Fibroblast of the aortic adventitia (primary cell): ENCODE measurements at places on chromosomes 7 and 10. TPM values are rescaled to one million over a fixed set of nuclear protein-coding genes. Genes with fewer than 3 reads are reported as not detected.

DNA sequence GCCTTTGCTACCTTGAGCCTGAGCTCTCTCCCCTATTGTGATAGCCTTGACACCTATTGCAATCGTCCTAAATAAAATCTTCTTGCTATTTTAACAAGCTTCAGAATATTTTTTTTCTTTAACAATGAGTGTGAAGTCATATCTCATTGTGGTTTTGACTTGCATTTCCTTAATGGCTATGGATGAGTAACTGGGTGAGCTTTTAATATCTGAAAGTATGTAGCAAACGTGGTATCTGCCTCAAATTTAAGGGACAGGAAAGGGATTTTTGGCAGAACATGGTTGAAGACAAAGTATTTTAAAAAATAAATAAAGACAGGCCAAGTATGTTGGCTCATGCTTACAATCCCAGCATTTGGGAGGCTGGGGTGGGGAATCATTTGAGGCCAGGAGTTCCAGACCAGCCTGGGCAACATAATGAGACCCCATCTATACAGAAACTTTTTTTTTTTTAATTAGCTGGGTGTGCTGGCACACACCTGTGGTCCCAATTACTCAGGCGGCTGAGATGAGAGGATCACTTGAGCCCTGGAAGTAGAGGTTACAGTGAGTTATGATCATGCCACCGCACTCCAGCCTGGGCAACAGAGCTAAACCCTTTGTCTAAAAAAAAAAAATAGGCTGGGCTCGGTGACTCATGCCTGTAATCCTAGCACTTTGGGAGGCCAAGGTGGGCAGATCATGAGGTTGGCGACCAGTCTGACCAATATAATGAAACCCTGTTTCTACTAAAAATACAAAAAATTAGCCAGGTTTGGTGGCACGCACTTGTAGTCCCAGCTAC, 319.3 kb upstream of the NRP1 start:
- peak; percentile 95 for DNase-seq

Gene HSPA12A
- total RNA-seq, result 10.3 and 18.8 TPM in 2 replicates

- DNase-seq, result no peak
These were observed 1.1 kb downstream of the SFMBT2 start for GRCh38 chr10:7409732-7410168.

- DNase-seq, result no peak
These were observed 197.3 kb downstream of the PCLO start for GRCh38 chr7:82965088-82966036.

Gene TRIM4
- total RNA-seq, result 26.3 and 34.8 TPM in 2 replicates

DNA sequence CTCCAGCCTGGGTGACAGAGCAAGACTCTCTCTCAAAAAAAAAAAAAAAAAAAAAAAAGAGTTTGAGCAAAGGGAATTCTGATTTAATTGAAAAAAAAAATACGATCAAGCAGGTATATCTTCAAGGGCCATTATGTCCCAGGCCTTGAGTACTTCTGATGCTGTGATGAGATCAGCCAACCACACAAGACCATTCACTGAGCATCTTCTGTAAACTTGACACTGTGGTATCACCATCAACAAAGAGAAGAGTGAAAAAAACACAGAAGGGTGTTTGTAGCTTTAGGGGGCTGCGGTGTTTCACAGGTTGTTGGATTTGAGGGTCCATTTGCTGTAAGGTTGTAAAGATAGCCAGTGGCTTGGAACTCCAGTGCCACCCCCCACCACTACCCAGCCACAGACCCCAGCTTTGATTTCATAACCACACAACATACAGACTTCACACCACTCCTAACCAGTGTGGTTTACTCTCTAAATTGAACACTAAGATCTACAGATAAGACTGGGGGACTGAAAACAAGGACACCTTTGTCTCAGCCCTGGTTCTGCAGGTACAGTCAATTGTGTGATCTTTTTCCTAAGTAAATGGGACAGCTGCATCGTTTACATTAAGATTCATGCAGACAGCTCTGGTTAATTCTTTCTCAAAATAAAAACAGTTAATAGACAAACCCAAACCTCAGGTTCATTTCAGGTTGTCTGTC, 66.4 kb downstream of the CDC123 start:
- DNase-seq, result no peak

DNA sequence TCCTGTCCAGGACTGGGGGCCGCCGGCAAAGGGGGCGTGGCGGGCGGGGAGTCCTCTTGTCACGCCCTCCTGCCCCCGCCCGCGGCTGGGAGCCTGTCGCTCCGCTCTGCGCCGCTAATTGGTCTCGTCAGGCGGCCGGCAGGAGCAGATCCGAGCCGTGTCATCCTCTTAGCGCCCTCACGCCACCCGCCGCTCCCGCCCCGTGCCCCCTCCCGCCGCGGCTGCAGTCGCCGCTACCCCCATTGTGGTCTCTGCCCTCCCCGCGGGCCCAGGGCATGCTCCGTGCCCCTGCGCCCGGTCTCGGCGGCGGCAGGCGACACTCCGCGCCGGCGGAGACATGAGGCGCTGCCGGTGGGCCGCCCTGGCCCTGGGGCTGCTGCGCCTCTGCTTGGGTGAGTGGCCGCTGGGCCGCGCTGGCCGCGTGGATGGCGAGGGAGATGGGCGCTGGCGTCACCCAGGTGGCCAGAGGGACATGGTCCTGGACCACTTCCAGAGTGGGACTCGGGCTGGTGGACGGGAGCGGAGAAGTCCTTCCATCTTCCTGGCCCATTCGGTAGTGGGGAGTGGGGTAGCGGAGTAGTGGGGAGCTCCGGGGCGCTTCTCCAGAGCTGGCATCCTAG, at the start of gene CDHR1:
CDHR1 (plus strand) TSS at position 114 of the 620 bp plus-strand sequence; CDS start at position 338, 224 bp downstream.
- no peak for DNase-seq

DNA sequence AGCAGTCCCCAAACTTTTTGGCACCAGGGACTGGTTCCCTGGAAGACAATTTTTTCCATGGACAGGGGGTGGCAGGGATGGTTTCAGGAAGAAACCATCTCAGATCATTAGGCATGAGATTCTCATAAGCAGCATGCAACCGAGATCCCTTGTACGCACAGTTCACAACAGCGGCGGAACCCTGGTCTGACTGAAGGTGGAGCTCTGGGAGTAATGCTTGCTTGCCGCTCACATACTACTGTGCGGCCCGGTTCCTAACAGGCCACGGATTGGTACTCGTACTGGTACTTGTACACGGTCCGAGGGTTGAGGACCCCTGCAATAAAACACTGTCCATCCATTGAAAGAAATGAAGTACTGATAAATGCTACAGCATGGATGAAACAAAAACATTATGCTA, 32.8 kb downstream of the MKRN1 start:
- no peak for DNase-seq

Gene NKX1-2
- not detected in 2 replicates for total RNA-seq

Gene NOBOX
- total RNA-seq, result not detected in 2 replicates

Gene DKK1
- 51.7 and 123 TPM in 2 replicates for total RNA-seq

GRCh38 chr10:84478151-84478550, 149.8 kb downstream of the CCSER2 start:
- peak; percentile 58 for DNase-seq

Gene WBP1L
- total RNA-seq, result 28.4 and 76.1 TPM in 2 replicates

DNA sequence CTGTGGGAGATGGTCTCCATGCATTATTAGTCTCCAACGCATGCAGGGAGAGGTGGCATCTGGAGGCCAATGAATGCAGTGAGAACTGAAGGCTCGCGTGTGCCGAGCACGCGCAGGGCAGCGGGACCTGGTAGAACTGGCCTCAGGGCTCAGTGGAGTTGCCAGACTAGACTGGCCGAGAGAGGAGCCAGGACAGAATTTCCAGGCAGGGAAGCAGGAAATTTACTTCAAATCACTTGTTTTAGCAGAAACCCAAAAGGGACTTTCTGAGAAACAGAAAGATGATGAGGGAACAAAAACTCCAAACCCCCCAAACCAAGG, 311.0 kb upstream of the IMMP2L start:
- no peak for DNase-seq

DNA sequence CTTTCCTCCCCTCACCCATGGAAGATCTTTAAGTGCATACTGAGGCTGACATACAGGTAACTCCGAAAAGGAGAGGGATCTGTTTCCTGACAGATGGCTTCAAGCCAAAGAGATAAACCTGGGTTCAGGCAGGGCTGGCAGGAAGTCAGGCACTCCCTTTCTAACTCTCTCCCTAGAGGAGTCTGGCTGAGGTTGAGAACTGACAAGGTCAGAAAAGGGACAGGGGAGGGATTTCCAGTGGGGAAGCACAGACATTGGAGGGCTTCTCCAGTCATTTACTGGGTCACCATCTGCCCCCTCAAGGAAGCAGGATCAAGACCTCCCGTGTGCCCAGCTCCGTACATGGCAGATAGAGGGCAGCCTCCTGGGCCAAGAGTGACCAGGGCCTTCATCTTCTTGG, 31.6 kb downstream of the TLX1 start:
- DNase-seq, result no peak

Gene FAM24B
- 3.1 and 4.3 TPM in 2 replicates for total RNA-seq

DNA sequence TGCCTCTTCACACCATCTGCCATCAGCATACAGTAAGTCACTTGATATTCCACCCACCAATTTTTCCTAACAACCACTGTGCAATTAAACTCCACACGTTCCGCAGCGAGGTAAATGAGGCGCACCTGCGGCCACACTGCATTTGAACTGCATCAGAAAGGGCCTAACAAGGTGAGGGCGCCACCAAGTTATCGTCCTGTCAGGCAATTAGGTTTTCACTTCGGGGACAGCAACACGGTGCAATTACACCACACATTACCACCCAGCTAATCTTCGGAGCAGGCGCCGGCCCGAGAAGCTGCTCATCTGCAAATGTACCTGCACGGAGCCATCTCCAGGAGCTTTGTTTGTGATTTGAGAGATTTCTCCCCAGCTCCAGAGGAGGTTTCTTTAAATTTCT, 84.4 kb downstream of the EBF3 start:
- DNase-seq, result no peak

DNA sequence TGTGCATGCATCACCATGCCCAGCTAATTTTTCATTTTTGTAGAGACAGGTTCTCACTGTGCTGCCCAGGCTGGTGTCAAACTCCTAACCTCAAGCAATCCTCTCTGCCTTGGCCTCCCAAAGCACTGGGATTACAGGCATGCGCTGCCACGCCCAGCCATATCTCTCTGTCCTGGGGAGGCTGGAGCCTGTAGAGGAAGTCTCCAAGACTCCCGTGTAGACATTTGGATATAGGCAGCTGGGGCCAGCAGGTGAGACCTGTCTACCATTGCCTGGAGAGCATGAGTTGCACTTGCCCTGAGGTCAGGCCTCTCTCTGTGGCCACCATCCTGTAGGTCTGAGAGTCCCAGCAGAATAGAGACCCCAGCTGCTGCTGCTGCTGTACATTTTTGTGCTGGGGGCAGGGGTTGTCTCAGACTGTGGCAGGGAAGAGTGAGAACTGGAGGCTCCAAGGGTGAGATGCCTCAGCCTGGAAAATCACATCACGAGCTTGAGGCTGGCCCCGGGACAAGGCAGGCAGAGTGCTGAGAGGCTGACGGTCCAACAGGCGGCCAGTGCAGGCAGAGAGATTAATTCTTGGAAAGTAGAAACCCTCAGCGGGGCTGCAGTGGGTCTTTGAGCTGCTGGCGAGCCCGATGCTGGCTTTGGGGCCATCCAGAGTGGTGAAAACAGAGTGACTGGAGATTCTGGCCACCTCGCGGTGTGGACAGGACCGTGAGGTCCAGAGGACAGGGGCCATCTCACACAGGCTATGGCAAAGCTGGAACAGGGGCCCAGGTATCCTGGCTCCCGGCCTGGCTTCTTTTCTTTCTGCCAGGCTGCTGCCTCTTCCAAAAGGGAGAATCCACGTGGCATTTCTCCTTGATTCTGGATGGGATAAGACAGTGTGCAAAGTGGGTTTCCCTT, 60.9 kb downstream of the TMEM270 start:
- no peak for DNase-seq

Gene ADAM8
- total RNA-seq, result 0.36 TPM in 1 of 2 replicates, not detected in the other

Gene TDRD1
- 0.25 and 0.45 TPM in 2 replicates for total RNA-seq

DNA sequence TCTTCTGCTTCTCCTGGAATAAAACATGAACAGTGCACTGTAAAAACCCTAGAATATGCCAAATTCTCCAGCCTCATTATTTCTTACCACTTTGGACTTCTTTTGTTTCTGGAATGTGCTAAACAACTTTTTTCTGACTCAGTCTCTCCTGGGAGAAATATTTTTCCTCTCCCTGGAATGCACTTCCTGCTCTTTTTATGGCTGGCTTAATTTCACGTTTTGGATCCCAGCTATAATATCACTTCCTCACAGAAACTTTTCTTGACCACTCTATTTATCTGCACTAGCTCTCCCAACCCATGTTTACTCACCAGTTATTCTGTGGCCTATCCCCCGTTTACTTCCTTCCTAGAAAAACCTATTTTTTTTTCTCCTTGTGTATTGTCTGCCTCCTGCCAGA, 26.7 kb downstream of the ABCB5 start:
- peak; percentile 39 for DNase-seq

DNA sequence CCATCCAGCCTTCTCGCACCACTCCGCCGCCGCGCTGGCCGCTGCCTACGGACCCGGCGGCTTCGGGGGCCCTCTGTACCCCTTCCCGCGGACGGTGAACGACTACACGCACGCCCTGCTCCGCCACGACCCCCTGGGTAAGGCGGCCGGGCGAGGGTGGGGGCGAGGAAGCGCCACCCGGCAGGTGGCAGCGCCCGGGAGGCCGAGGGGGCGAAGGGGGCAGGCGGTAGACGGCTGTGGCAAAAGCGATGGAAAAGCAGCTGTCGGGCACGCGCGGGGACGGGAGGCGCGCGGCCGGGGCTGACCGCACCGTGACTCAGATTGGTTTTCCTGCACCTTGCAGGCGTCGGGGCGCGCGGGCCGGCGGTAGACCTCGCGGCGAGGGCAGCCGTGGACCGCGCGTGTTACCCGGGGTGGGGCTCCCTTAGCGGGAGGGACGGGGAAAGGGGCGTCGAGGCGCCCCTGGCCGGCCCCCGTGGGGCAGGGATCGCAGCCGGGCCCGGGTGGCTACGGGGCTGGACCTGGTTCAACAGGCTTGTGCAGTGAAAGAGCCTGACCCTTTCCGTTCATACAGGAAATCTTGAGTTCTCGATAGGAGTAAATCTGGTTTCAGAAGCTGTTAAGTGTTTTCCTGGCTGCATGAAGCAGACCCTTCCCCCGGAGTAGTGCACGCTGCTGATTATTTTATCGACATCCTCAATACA, 608 bp downstream of the HHEX start:
- DNase-seq, result peak; percentile 52

Gene ZNF277
- total RNA-seq, result 41.4 and 42.8 TPM in 2 replicates

- DNase-seq, result peak; percentile 99
These were observed at the start of gene IL6 for GRCh38 chr7:22726907-22727713. IL6 (plus strand) TSS chr7:22727200; CDS start chr7:22727263, 63 bp downstream.

- DNase-seq, result peak; percentile 55
These were observed 86.6 kb downstream of the RAPGEF5 start for GRCh38 chr7:22270371-22270770.

Gene EGR2
- 0.90 TPM in 1 of 2 replicates, not detected in the other for total RNA-seq

DNA sequence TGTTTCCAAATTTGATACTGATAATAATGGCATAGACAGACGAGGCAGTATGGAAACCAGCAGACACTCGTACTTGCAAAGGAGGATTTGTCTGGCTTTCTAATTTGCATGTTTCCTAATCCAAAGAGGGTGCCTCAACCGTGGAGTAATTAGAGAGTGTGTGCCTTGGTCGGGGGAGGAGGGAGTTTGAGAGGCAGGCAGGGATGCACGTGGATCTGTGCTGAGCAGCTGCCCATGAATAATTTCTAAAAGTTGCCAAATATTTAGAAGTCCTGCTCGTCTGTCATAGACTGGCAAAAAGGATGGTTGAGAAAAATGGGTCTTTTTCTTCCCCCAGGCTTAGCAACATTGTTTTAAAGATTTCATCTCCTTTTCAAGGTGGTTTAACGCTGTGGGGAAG, 69.4 kb downstream of the PTPRE start:
- DNase-seq, result no peak
